ENCODE measurements at places on chromosomes 1 and 21.
A peak's percentile ranks its signal among the peaks of the same experiment; 100 is the strongest.

DNA sequence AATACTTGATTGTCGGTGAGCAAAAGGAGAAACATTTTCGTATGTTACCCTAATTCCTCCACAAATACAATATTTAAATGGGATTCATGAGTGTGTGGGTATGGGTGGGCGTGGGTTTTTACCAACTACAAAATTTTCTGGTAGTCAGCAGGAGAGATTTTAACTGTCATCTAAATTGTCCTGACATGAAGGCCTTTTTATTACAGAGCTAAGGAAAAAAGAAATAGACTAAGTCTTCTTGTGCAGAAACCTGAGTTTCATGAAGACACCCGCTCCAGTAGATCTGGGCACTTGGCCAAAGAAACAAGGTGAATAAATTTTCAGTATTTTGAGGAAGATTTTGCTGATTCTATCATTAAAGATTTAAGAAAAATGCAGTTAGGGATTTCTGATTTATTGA is 752 bp downstream of the RGS18 start:
- no peak for DNase-seq

DNA sequence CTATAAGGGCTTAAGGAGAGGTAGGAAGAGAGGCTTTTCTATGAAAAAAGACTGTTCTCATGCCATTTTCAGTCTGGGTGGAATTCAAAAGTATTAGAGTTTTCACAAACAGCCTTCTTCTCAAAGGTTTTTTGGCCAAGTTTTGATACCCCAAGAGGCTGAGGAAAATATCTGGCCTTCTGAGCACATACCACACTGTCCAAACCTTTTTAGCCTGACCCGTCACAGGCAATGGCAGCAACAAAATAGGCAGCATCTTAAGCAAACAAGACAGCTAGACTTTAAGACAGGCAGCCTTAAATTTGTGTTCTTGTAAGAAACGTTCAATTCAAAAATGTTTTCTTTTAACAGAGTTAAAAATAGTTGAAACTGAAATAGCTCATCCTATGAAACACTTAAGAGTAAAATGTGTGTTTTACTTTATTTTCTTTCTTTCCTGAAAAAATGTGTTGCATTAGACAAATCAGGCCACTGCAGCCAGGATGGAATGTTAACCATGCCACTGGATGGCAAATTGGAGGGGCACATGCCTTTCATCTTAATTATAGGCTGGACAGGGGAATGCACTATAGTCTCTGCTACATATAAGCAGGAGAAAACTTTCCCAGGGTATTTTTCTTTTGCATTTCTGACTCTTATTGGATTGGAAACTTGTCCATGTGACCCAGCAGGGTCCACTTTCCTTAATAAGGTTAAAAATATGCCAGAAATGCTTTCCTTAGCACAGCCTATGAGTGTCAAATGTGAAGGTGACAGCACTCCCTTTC is 315.0 kb downstream of the TGFB2 start:
- DNase-seq = no peak

GRCh38 chr1:212107481-212107880 is 71.9 kb downstream of the DTL start:
- DNase-seq = no peak

DNA sequence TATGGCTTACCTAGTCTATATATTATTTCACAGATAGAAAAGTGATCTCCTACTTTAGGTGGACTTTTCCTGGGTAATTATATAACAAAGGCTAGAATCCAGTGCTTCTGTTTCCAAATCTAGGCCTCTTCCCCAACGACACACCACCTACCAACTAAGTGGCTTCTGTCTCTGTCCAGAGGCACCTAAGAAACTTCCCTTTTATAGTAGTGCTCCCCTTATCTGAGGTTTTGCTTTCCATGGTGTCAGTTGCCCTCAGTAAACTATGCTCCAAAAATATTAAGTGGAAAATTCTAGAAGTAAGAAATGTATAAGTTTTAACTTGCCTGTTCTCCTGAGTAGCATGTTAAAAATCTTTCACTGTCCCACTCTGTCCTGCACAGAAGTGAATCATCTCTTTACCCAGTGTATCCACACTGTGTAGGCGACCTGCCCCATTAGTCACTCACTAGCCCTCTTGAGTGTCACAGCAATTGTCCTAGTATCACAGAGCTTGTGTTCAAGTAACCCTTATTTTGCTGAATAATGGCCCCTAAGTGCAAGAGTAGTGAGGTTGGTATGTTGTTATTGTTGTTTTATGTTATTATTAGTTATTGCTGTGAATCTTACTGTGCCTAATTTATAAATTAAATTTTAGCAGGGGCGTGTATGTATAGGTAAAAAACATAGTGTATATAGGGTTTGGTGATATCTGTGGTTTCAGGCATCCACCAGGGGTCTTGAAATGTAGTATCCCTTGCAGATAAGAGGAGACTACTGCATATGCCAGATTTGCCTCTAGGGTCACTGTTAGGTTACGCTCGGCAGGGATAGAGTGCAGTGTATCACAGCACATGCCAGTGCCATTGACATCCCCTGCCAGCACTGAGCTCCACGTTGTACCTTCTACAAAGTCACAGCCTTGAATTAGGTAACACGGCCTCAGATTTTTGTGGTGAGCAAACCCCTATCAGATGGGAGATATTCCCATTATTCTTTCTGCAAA is 14.7 kb upstream of the CD53 start:
- no peak for DNase-seq

- DNase-seq = no peak
Measured at GRCh38 chr1:31058012-31058411, 7.5 kb downstream of the PUM1 start.

DNA sequence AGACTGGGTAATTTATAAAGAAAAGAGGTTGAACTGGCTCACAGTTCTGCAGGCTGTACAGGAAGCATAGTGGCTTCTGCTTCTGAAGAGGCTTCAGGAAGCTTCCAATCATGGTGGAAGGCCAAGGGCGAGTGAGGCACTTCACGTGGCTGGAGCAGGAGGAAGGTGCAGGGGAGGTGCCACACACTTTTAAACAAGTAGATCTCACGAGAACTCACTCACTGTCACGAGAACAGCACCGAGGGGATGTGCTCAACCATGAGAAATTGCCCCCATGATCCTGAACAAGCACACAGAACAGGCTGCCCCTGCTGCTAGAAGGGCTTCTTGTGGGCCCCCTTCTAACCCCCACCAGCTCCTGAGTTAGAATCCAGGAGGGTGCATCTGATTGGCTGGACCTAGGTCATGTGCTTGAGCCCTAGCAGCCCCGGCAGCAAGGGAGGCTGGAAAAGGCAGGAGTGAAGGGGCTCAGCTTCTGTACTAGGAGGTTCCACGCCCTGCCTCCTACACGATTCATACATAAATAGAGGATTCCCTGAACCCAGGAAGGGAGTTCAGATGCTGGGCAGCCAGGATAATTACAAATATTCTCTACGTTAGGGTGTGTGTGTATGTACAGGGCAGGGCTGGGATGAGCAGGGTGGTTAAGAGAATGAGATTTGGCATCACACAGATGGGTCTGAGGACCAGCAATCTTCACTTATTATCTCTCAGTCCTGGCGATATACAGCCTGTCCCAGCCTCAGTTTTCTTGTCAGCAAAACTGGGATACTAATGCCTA is 72.8 kb upstream of the ATP5PO start:
- DNase-seq = no peak

DNA sequence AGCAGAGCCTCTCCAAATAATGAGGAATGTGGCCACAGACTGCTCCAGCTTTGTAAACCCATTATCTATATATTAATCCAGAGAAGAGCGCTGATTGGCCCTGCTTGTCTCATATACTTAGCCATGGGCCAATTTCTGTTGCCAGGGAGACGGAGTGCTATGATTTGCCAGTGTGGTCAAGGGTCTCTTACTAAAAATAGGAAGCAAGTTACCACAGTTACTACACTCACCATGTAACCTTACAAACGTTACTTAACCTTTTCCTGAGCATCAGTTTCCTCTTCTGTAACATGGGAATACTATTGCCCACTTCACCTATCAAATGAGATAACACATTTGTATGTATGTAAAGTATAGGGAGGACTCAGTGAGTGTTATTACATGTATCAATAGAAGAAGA is 7.7 kb upstream of the S100A2 start:
- DNase-seq = no peak

GRCh38 chr1:119475866-119476439 is 31.1 kb upstream of the HSD3B1 start:
- peak; percentile 46 for DNase-seq

DNA sequence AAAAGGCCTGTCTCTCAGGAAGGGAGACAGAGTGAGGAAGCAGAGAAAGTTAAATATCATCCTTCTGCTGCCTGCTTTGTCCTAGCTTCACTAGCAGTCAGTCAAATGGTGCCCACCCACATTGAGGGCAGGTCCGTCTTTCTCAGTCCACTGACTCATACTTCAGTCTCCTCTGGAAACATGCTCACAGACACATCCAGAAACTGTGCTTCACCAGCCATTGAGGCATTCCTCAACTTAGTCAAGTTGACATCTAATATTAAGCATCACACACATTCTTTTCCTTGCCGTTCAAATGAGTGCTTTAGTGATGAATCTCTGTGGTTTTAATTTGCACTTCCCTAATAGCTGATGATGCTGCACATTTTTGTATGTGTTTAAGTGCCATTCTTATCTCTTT is 777.8 kb upstream of the PRMT6 start:
- no peak for DNase-seq

GRCh38 chr1:199291022-199291740 is 652.3 kb downstream of the PTPRC start:
- no peak for DNase-seq

DNA sequence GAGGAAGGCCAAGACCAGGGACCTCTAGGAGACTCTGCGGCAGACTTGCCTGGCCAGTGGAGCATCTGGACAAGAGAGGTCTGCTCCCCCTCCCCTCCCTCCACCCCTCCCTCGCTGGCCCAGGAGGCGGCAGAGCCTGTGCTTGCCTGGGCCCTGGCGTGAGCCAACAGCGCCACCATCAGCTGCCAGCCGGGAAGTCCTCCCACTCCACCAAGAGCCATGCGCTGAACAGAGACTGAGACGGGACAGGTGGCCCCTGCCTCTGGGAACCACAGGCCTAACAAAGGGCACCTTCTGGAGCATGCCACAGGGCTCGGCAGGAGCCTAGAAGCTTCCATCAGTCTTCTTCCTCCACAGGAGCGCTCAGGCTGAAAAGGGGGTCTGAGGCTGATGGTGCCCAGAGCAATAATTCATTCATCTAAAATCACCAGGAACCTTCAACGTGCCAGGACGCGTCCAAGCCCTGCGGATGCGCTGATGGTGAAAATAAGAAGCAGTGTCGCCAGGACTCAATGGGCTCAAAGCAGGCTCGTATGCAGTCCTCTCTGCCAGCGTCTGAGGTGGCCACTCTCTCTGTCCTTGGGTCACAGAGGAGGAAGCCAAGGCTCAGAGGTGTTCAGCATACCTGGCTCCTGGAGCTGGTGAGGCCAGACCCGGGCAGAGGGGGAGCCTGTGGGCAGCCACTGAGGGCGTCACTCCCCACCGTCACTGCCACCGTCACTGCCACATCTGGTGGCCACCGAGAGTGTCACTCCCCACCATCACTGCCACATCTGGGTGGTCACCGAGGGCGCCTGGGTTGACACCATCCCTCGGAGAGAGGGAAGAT is 161.2 kb downstream of the NPHP4 start:
- DNase-seq = no peak

- no peak for DNase-seq
Measured at GRCh38 chr1:232613752-232614381, 16.1 kb downstream of the SIPA1L2 start.

GRCh38 chr1:196091397-196092135 is 516.7 kb downstream of the KCNT2 start:
- DNase-seq = no peak
